ENCODE measurements at places on chromosomes 7 and 10.

DNA sequence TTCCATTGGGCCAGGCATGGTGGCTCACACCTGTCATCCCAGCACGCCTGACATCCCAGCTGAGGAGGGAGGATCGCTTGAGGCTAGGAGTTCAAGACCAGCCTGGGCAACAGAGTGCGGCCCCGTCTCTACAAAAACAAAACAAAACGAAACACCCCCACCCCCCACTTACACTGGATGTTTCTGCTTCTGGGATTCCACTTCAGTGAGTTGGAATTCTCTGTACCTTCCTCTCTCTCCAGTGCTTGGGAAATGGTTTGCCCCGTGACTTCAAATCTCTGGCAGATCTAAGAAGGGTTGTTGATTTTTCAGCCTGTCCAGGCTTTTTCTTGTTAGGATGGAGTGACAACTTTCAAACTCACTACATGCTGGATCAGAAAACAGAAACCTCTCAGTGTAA is 106.9 kb downstream of the ANLN start:
- no peak for DNase-seq

DNA sequence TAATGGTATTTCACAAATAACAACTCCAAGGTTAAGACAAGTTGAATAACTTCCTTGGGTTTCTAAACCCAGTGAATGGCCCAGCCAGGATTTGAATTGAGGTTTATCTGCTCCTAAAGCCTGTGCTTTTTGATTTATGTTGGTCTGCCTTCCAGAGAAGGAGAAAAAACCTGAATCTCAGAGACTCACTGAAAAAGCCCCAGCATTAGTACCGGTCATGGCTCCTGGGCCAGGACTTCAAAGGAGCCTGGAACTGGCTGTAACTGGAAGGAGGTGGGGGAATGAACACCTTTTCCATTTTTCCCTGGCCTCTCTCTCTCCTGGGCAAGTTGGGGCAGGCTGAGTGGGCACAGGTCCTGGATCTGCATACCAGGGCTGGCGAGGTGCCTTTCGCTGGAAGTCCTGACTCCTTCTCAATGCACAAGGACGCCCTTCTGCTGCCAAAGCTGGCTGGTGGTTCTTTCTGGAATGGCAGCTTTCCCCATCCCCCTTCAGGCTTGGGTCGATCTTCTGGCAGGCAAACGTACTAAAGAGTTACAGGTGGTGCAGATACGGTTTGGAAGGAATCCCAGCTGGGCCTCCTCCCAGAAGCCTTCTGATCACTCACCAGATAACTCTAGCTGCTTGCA is 268.2 kb downstream of the PTEN start:
- no peak for DNase-seq

DNA sequence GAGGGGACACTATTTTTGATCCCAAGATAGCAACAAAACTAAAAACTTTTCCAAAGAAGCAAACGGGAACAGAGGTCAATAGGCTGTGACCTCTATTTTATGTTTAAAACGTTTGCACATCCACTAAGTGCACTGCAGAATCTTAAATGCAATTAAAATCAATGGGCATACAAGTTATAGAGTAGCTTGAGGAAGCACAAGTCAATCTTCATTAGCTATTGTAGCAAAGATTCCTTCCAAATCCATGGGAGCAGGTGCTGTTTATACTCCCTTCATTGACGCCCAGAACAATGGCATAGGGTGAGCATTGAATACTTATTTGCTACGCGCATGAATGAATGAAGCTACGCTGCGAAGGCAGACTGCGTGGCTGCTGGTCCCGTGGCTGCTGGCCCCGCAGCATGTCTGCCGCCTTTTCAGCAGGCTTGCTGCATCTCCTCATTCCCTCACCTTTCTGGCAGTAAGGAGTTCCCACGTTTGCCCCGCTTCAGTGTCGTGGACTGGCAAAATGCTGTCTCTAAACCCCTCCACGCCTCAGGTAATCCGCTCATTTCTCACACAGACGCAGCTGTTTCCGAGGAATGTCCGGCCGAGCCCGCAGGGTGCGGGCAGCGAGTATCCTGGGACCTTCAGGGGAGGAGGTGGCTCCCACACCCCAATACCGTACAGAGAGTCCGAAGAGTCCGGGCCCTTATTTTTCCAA is 754 bp upstream of the PHYHIPL start:
- DNase-seq, result no peak

- DNase-seq, result no peak
Measured at GRCh38 chr7:94182066-94182465, 177.9 kb upstream of the BET1 start.

DNA sequence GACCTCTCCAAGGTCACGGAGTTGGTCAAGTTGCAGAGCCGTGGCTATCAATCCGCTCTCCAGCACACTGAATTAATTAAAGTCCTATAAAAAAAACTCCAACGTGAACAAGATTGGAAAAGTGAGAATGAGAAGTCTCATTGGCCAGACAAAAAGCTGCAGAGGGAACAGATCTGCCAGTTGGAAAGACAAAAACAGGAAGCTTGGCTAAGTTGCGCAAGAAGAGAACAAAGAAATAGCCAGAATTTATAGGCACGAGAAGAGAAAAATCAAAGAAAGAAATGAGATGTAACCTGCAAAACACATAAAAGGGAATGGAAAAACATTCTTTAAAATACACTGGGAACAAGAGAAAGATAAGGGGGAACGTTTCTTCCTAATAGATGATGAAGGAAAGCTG is 45.7 kb upstream of the CRTAC1 start:
- DNase-seq, result no peak

DNA sequence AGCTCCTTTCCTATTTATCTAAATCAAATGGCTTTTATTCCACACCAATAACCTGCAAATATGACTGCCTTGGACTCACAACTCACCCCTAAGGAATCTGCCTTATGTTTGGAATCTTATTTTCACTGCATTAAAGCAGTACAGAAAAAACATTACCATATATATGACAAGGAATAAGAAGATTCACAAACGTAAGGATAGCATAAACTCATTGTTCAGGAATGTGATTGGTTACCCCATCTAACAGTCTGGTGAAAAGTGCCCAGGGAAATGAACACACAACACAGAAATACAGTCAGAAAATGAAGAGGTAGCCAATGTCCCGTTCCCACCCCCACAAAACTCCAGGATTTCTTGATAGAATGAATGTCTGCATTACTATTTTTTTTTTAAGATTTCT is 2.0 kb downstream of the PPP3CB start:
- DNase-seq, result no peak

DNA sequence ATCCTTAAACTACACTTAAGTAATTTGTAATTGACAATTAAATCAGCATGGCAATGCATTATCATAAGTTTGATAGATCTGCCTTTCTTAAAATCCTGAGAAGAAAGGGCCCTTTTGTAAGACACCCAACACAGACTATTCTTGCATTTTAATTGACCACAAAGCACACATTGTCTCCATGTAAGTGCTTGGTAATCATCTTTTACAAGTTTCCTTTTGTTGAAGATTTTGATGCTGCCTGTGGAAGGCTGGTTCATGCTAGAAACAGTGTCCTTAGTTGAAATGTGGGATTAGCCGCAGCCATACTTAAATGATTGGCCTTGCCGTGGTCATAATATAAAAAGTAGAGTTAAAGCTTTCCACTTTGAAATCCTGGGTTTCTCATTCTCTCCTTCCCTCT is 32.3 kb upstream of the CELF2 start:
- no peak for DNase-seq

DNA sequence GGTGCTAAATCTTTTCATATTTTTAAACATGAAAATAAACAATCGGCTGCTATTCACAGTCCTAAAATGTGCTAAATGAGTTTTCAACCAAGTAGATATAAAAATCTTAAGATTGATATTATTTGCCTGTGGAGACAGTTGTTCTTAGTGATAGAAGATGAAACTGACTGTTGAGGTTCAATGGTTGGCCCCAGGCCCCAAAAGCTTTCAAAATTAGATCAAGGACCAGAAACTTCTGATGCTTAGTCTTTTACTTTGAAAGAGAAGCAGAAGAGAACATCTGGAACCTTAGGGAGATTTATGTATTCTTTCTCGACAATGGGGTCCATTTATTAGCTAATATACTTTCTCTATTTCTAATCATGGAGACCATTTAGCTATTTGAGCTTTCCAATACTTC is 155.8 kb downstream of the REEP3 start:
- DNase-seq, result no peak

DNA sequence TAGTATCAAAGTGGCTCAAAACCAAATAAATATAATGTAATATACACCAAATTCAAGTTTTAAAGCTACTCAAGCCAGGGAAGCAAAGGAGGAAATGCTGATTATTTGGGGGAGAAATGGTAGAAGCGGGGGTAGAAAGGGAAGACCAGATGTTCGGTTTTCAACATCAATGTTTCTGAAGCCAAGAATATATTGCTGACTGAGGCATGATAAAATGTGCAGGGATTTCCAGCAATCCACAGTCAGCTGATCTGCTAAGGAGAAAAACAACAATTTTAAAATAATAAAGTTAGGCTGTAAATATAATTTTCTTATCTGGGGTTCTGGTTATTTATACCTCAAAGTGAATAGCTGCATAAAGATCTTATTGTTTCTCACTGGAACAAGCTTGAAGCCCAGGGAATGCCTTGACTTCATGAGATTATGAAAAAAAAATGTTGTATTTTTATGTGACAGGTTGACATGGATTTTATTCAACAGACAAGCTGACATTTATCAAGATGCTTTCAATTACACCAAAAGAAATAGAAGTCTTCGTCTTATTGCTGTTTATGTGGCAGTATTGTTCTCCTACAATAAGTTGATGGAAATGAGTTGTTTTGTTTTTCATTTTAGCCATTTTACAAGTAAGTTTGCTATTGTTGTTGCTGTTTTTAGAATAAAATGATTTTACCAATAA is 28.6 kb upstream of the BMPER start:
- no peak for DNase-seq

DNA sequence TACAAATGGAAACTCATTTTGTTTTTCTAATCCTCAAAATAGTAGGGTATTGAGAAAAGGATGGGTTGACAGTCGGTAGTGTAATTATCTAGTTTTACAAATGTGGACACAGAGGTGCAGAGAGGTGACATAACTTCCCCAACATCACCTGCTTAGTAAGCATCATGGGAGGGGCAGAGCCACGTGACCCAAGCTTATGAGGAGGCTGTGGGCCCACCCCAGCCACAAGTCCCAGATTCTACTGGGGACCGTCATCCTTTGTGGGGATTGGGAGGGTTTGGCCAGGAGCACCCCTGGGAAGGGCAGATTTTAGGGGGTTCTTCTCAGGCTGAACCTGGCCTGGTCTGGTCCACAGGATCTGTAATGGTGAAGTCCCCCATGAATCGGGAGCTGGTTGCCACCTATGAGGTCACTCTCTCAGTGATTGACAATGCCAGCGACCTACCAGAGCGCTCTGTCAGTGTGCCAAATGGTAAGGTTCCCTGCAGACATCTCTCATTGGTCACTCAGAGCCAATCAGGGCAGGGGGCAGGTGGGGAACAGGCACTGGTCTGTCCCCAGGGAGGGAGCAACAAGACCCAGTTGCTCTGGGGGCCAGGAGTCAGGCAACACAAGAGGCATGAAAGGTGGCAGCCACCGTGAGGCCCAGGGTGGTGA is 23.6 kb upstream of the VSIR start:
- DNase-seq, result no peak

DNA sequence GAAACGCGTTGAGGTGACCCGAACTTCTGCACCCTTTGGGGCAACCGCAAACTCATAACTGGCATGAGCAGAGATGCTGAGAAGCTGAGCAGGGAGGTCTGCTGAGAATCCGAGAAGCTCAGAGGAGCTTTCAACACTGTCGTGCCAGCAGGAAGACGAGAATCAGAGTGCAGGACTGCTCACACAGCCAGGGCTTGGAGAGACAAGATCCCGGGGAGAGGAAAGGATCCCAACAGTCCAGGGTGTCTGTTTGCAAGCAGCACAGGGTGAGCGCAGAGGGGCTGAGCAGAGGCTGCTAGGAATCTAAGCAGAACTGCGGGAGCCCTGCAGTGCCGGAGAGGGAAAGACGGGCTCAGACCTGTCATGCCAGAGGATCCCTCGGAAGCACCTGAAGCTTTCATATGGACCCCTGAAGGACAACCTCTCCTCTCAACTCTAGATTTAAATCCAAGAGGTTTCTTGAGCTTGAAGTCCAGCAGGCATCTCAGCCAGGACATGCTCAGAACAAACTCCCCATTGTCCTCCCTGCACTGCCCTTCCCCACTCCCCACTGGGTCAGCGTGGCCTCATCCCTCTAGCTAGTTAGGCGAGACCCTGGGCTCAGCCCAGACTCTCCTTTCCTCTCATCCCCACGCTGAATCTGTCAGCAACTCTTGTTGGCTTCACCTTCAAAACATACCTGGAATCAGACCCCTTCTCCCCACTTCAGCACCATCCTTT is 40.7 kb downstream of the FOXL3 start:
- no peak for DNase-seq

GRCh38 chr7:92798517-92799249 is 37.7 kb downstream of the CDK6 start:
- no peak for DNase-seq

DNA sequence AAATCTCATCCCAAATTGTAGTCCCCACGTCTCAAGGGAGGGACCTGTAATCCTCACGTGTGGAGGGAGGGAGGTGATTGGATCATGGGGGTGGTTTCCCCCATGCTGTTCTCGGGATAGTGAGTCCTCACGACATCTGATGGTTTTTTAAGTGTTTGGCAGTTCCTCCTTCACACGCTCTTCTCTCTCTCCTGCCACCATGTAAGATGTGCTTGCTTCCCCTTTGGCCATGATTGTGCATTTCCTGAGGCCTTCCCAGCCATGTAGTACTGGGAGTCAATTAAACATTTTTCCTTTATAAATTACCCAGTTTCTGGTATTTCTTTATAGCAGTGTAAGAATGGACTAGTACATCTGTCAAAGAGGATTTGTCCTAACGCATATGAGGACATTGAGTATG is 59.5 kb downstream of the RGS10 start:
- no peak for DNase-seq

- DNase-seq, result no peak
Measured at GRCh38 chr7:114243646-114244045, 171.0 kb upstream of the FOXP2 start.

DNA sequence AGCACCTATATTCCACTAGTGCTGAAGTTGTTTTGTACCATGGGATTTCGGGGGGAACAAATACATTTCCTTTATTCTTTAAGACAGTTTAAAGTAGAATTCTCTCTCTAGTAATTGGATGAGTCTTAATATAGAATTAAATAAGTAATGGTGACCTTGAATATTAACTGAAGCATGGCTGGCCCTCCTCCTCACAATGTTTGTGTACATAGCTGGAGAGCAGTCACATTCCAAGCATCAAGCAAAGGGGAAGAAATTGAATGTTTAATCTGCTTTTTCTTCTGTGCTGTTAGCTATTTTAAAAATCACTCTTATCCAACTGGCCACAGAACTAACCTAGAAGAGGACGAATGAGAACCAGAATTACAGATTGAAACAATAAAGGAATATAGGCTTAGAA is 906.9 kb downstream of the CCSER2 start:
- DNase-seq, result no peak

Data from iPS DF 19.7 (cell line).